NCI-H1092 (cell line): ENCODE measurements at places on chromosomes 3 and 15.

- DNase-seq, result no peak
Observed at GRCh38 chr3:183554377-183554776, 1.1 kb downstream of the KLHL6 start.

DNA sequence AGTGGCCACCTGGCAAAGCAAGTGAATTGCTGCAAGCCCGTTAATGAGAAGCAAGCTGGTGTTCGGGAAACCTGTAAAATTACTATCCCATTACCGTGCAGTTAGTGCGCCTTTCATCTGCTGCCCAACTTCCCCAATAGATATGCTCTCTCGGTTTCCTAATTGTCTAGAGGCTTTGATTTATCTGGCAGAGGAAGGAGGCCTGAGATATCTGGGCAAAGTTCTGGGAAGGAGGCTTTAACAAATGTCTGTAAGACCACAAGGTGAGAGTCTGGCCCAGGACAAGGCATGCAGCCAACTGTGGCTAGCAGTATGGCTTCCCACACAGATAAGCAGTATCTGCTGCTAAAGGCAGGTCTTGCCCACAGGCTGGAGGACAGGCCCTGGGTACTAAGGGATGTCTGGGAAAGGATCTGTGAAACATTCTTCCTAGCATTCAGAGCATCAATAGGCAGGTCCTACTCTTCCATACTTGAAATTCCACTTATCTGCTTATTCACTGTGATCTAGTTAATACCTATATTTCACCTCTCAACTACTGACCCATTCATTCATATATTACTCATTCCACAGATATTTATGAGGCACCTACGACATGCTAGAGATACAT lies 130.0 kb upstream of the SLC2A2 start:
- no peak for DNase-seq

GRCh38 chr3:73228959-73229358 lies 167.5 kb downstream of the EBLN2 start:
- DNase-seq, result no peak

- DNase-seq, result no peak
Observed at GRCh38 chr15:76674883-76675282, 230.3 kb downstream of the SCAPER start.

DNA sequence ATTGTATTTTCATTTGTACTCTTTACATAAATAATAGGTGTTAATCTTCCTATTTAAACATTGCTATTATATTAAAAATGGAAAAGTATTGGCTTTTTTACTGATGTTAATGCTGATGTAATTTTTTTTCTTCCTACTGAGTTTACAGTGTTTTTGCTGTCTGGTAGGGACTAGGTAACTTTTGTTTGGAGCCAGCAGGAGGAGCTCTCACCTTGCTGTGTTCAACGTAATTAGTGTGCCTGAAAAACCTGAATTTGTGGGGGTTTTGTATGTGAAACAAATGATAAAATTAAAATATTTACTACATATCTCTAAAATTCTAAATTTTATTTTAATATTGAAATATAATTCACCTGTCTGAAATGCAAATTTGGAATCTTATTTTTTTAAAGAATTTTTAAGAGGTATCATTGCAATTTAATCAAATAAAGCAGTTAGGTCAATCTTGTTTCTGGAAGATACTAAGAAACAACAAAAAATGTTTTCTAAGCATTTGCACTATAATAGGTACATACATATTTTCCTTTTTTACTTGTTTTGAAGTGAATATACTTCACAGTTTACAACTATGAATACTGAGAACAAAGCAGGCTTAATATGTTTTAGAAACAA lies 48.8 kb downstream of the EPHA6 start:
- peak; percentile 31 for DNase-seq

GRCh38 chr15:44137750-44138149 lies 57.3 kb downstream of the FRMD5 start:
- DNase-seq, result no peak

- no peak for DNase-seq
Observed at GRCh38 chr3:154384479-154384878, 45.5 kb downstream of the GPR149 start.

DNA sequence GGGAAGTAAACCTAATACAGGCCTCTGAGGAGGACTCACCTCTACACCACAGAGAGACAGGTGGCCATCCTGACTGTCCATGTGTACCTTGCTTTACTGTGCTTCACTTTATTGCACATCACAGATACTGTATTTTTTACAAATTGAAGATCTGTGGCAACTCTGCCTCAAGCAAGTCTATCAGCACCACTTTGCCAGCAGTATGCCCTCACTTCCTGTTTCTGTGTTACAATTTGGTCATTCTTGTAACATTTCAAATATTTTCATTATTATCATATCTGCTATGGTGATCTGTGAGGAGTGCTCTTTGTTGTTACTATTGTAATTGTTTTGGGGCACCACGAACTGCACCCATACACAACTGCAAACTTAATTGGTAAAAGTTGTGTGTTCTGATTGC lies 78.0 kb downstream of the BBX start:
- no peak for DNase-seq

DNA sequence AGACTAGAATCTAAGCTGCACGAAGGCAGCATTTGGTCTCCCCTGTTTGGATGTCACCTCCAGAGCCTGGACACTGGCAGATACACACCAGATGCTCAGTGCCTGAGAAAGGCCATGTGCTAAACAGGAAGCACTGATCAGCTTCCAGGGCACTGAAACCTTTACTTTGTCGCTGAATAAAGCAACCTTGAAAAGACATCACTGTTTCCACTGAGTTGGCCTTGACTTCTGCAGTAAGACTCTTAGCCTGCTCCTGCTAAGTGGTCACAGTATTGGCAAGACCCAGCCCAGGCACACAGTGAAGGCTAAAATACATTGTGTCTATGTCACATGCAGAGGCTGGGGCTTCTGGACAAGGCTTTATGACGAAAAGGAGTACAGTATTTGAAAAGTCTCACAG lies 104.3 kb upstream of the ICE2 start:
- DNase-seq, result no peak

DNA sequence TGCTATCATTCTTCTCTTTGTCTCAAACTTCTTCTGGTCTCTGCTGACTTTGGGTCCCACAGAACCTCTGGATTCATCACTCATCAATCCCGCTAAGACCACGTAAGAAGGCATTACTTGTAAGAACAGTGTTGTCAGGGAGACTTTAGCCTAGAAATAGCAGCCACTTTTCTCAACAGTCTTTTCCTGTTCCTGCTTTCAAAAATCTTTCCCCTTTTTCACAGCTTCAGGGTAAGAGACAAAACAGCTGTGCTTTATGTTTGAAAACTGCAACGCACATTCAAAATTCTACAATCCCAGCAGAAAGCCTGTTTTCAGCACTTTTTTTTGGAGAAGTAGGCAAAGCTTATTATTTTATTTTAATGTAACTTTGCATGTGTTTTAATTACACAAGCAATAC lies 42.0 kb upstream of the FAM98B start:
- no peak for DNase-seq

- DNase-seq, result no peak
Observed at GRCh38 chr3:23754215-23754614, 51.5 kb upstream of the UBE2E1 start.

DNA sequence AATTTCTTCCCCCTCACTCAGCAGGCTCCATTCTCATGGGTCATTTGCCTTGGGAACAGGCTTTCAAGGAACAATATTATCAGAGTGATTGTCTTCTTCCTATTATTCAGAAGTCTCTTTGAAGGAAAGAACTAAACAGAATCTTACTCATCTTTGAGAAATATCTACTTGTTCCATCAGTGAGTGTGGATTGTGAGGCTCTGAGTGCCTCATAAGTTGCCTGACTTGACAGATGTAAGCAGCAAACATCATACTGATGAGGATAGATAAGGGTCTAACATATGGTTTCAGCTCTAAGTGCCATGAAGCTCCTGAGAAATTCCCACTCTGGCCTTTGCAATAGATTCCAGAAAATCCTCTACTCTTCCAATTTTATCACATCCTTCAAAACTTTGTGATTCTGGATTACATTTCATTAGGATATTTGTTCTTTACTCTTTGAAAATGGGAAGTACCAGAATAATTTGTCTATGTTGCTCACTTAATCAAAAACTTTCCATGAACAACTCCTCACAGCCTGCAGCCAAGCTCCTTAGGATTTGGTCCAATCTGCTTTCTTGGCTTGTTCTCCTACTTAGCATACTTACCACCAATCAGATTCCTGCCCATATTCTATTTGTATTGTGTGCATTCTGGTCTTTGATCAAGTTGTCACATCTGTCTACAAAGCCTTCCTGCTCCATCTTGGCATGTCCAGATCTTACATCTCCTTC lies 120.1 kb downstream of the RPL22L1 start:
- DNase-seq, result no peak

DNA sequence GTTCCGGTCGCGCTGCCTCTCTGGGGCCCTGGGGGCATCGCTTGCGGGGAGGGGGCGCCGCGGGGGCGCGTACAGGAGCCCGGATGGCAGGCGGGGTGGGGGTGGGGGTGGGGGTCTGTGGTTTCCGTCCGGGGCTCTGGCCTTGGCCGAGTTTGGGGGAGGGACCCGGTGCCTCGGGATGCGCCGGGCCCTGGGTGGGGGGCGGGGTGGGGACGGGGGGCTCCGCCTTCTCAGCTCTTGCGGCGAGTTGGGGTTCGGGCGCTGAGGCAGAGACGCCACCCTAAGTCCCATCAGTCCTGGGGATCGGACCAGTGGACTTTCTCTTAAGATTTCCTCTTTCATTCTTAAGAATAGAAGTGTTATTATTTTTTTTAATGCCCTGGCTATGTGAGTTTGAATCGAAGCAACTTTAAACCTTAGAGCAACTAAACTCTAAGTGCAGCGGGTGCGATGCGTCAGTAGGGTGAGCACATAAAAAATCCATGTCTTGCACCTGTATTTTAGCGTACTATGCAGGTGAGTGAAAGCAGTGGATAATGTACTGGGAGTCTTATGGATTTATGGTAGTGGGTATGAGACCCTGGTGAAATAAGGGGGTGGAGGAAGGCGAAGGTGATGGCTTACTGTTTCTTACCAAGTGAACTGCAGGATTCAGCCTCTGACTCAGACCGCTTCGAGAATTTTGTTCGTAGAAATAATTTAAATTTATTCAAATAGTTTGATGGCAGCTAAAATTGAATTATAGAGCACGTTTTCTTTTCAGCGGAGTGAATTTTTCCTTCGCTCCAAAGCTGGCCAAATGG lies 762 bp downstream of the CTNNB1 start:
- DNase-seq, result no peak

- no peak for DNase-seq
Observed at GRCh38 chr3:119649761-119650160, 10.6 kb downstream of the POPDC2 start.
